Testis (tissue), 5 donors: ENCODE measurements at places on chromosomes 5 and 9. TPM values are rescaled to one million over a fixed set of nuclear protein-coding genes. Genes with fewer than 3 reads are reported as not detected.

- H3K4me3 ChIP-seq = no peak overlapping the region
- H3K27ac ChIP-seq = no peak overlapping the region
- H3K27me3 ChIP-seq = no peaks in the 10 kb centered on the region
- no peaks in the 10 kb centered on the region for H3K36me3 ChIP-seq
- peaks cover 4% of the 10 kb centered on the region for H3K4me1 ChIP-seq
These were observed 2.0 kb upstream of the TNFAIP8 start for GRCh38 chr5:119353686-119354366.

- H3K4me3 ChIP-seq = no peak overlapping the region
- no peak overlapping the region for H3K27ac ChIP-seq
- H3K27me3 ChIP-seq = no peaks in the 10 kb centered on the region
- DNase-seq = no peak
- H3K36me3 ChIP-seq = no peaks in the 10 kb centered on the region
These were observed 2.1 kb upstream of the MYMK start for GRCh38 chr9:133526721-133527321.

DNA sequence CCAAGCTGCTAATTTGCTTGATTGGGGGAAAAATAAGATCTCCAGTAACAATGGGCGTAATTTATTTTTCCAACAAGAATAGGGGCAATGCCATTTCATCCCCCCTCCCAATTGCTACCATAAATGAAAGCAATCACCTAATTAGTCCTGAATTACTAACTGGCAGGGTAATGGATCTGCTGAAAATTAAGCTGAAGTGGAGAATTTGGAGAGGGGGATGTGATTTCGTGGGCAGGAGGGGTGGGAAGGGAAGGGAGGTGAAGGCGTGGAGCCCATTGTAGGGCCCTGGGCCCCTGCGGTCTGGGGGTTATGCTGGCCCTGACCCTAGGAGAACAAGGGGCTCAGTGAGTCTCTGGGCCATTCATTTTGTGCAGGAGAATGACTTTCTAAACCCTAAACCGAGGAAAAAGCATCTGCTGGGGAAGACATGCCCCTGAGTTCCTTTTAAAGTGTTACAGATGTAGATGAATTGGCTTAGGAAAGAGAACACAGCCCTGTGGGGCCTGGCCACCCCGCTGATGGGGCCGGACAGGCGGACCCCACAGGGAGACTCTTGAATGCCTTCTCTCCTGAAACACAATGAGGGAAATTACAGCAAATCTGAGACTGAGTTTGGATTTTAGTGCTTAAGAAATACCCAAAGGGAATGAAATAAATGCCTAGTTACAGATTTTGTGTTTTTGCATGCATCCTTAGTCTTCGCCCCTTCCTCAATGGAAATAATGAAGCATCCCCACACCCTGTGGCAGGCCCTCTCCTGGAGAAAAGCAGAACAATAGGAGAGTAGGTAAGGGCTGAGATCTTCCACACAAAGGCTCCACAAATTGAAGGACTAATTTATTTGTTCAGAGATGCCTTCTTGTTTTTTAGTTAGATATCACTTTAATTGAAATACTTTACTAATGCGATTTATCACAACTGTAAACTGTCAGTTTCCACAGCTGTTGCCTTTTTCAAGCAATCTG, 143.2 kb downstream of the PSAT1 start:
- H3K27me3 ChIP-seq = no peaks in the 10 kb centered on the region
- DNase-seq = no peak
- H3K27ac ChIP-seq = no peak overlapping the region
- peaks cover 5% of the 10 kb centered on the region for H3K4me1 ChIP-seq
- H3K4me3 ChIP-seq = no peak overlapping the region
- H3K36me3 ChIP-seq = no peaks in the 10 kb centered on the region

DNA sequence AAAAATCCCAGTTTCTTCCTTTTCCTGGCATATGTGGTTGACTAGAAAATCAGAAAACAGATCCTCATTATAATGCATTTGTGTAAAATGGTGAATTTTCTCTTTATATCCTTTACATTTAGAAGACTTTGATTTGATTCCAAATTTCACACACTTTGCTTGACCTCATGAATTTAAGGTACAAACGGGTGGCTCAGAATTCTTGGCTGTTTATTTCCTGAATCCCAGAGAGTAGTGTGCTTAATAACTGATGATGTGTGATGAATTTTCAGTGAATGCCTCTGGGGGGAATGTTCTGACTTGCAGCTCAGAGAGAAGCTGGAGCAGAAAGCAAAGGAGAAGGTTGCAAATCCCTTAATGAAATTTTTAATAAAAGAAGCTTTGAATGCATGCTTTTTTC, 126.8 kb downstream of the SPATA31D1 start:
- peaks cover 15% of the 10 kb centered on the region for H3K4me1 ChIP-seq
- no peak overlapping the region for H3K27ac ChIP-seq
- no peak overlapping the region for H3K4me3 ChIP-seq
- H3K27me3 ChIP-seq = no peaks in the 10 kb centered on the region

GRCh38 chr5:99169309-99169708, 240.5 kb upstream of the CHD1 start:
- H3K4me3 ChIP-seq = no peak overlapping the region
- H3K27me3 ChIP-seq = no peaks in the 10 kb centered on the region
- H3K36me3 ChIP-seq = no peaks in the 10 kb centered on the region
- no peaks in the 10 kb centered on the region for H3K4me1 ChIP-seq
- no peak overlapping the region for H3K27ac ChIP-seq

DNA sequence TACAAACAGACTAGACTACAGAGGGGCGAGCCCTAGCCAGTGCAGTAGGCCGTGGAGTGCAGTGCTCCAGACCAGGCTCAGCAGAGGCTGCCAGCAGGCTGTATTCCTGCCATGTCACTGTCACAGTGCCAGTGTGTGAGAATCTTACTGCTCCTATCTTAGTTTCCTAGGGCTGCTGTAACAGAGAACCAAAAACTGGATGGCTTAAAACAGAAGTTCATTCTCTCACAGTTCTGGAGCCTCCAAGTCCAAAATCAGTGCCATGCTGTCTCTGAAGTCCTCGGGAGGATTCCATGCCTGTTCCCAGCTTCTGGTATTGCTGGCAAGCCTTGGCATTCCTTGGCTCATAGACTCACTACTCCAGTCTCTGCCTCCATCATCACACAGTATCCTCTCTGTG, 75.0 kb upstream of the SAP30L start:
- no peaks in the 10 kb centered on the region for H3K36me3 ChIP-seq
- peaks cover 49% of the 10 kb centered on the region for H3K4me1 ChIP-seq
- H3K4me3 ChIP-seq = no peak overlapping the region
- DNase-seq = peak; percentile 58

DNA sequence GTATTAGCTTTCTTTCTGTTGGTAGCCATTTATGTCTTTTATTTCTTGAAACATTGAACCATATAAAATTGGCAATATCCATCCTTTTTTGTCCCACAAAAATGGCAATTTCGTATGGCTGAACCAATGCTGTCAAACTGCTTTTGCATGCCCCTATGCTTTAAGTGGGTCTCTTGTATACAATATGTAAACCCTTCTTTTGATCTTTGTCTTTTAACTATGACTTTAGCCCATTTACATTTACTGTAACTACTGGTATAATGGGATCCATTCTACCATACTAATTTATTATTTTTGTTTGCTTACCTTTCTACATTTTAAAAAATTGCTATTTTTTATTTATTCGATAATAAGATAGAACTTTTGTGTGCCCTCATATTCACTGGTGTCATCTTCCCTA, 93.4 kb downstream of the TENT4A start:
- no peaks in the 10 kb centered on the region for H3K27me3 ChIP-seq
- no peak overlapping the region for H3K27ac ChIP-seq
- H3K4me3 ChIP-seq = no peak overlapping the region
- H3K36me3 ChIP-seq = no peaks in the 10 kb centered on the region

- H3K36me3 ChIP-seq = no peaks in the 10 kb centered on the region
- no peaks in the 10 kb centered on the region for H3K4me1 ChIP-seq
- H3K4me3 ChIP-seq = no peak overlapping the region
- DNase-seq = no peak
- no peaks in the 10 kb centered on the region for H3K27me3 ChIP-seq
These were observed 34.8 kb upstream of the HRH2 start for GRCh38 chr5:175623088-175623487.

- H3K36me3 ChIP-seq = no peaks in the 10 kb centered on the region
- no peak overlapping the region for H3K4me3 ChIP-seq
- no peaks in the 10 kb centered on the region for H3K27me3 ChIP-seq
- no peak for DNase-seq
- H3K27ac ChIP-seq = no peak overlapping the region
These were observed 25.6 kb upstream of the RANBP17 start for GRCh38 chr5:170836226-170836625.

GRCh38 chr9:72274441-72274840, 90.6 kb downstream of the ZFAND5 start:
- no peak overlapping the region for H3K4me3 ChIP-seq
- no peaks in the 10 kb centered on the region for H3K36me3 ChIP-seq
- no peaks in the 10 kb centered on the region for H3K27me3 ChIP-seq
- DNase-seq = no peak
- no peaks in the 10 kb centered on the region for H3K4me1 ChIP-seq

DNA sequence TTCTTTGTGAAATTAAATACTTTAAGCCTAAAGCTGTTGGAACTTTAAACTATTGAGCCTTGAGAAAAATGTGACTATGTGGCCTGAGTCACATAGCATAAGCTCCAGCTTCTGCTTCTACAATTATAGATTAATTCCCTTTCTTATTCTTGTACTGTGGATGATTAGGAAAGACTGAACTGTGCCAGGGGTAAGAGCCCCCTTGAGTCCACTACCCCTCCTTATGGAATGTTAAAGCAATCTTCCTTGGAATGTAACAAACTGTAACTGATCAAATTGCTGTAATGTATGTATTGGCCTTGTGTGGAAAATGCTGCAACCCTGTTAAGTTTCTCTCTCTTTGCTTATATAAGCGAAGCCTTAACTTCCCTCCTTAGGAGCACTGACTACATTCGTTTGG, 273.2 kb downstream of the FAM170A start:
- no peak overlapping the region for H3K27ac ChIP-seq
- H3K4me3 ChIP-seq = no peak overlapping the region
- H3K4me1 ChIP-seq = no peaks in the 10 kb centered on the region
- H3K36me3 ChIP-seq = no peaks in the 10 kb centered on the region

GRCh38 chr9:84928419-84928818, 258.9 kb downstream of the NTRK2 start:
- H3K36me3 ChIP-seq = no peaks in the 10 kb centered on the region
- H3K27me3 ChIP-seq = no peaks in the 10 kb centered on the region
- no peak for DNase-seq
- no peak overlapping the region for H3K4me3 ChIP-seq
- no peak overlapping the region for H3K27ac ChIP-seq

Gene MAPKAP1
- total RNA-seq = 115 TPM

Gene BNC2
- total RNA-seq = 32.0 TPM

Gene C9orf85
- 11.8 TPM for total RNA-seq
